ENCODE measurements at places on chromosomes 7 and 10. TPM values are rescaled to one million over a fixed set of nuclear protein-coding genes. Genes with fewer than 3 reads are reported as not detected.

DNA sequence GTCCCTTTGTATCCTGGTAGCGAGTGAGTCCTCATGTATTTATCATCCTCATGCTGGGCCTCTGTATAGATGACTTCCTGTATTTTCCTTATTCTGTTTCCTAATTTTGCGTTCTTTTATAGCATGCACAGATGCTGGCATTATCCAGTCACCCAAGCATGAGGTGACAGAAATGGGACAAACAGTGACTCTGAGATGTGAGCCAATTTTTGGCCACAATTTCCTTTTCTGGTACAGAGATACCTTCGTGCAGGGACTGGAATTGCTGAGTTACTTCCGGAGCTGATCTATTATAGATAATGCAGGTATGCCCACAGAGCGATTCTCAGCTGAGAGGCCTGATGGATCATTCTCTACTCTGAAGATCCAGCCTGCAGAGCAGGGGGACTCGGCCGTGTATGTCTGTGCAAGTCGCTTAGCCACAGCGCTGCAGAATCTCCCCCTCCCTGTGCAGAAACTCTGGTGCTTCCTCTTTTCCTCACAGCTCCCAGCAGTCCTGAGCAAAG is 183.1 kb upstream of the PRSS58 start:
- no peak for DNase-seq

GRCh38 chr7:20393021-20393610 is 62.4 kb downstream of the ITGB8 start:
- DNase-seq, result no peak

GRCh38 chr7:142036384-142036783 is 40.7 kb downstream of the MGAM start:
- no peak for DNase-seq

- DNase-seq, result no peak
These were observed 39.3 kb upstream of the NRF1 start for GRCh38 chr7:129572205-129572604.

DNA sequence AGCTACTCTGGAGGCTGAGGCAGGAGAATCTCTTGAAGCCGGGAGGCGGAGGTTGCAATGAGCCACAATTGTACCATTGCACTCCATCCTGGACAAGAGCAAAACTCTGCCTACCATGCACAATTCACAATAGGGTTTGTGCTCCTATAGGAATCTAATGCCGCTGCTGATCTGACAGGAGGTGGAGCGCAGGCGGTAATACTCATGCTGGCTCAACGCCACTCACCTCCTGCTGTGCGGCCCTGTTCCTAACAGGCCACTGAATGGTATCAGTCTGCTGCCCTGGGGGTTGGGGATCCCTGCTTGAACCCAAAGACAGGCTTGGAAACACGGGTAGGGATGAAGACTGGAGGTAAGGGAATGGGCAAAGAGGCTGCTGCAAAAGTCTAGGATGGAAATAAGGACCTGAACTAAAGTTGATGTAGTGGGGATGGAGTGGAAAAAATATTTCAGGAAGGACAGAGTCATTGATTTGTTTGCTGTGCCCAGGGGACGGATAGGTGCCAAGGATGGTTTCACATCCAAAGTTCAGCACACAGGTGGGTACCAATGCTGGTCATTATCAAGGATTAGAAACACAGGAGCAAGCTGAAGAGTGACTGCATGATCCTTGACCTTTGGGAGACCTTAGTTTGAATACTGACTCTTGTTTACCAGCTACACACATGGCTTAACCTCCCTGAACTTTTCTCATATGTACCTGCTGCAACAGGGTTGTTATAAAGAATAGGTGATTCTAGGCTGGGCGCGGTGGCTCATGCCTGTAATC is 2.2 kb downstream of the MRPS17 start:
- DNase-seq, result no peak

DNA sequence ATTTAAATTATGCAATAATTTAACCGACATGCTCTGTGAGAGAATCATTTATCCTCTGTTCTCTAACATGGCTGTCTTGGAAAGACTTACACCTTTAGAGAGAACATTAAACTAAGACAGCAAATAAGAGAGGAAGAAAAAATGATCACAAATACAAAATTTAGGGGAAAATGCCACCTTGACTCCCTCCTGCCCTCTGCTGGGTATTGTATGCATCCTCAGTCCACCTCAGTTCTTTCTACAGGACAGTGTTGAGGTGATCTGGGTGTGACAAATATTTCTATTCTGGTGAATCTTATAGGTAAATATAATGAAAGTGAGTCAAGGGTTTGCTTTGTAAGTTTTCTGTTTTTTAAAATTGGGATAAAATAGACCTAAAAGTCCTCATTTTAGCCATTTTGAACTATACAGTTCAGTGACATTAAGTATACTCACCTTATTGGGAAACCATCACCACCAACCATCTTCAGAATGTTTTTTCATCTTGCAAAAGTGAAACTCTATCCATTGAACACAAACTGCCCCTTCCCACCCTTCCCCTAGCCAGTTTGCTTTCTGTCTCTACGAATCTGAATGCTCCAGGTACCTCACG is 61.5 kb upstream of the ELMO1 start:
- DNase-seq, result no peak

DNA sequence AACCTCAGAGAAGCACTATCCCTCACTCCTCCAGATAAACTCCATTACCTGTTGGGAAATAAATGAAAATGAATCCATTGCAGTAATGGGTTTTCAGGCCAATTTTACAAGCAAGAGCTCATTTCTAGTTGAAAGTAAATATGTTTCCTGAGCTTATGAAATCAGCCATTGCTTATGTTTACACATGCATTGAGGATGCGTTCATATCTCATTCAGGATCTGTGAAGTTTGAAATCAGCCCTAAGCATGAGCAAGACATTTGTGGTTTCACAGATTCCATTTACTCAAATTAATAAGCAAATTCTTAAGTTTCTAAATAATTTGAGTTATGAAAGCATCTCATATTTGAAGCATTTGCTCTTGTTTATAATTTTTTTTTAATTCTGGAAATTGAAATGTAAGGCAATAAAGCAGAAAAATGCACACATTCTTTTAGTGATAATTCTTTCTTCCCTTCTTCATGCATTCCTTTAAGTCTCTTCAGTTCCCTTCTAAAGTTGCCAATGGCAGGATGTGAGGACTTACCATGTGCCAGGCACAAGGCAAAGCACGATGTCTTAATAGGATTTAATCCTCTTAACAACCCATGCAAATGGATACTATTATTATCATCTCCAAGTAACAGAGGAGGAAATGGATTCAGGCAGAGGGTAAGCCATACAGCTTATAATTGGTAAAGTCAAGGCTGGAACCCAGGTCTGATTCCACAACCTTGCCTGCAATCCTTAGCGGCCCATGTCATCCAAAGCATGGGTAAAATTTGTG is 35.0 kb upstream of the CTTNBP2 start:
- no peak for DNase-seq

GRCh38 chr7:136803028-136803427 is 65.4 kb upstream of the CHRM2 start:
- DNase-seq, result no peak

DNA sequence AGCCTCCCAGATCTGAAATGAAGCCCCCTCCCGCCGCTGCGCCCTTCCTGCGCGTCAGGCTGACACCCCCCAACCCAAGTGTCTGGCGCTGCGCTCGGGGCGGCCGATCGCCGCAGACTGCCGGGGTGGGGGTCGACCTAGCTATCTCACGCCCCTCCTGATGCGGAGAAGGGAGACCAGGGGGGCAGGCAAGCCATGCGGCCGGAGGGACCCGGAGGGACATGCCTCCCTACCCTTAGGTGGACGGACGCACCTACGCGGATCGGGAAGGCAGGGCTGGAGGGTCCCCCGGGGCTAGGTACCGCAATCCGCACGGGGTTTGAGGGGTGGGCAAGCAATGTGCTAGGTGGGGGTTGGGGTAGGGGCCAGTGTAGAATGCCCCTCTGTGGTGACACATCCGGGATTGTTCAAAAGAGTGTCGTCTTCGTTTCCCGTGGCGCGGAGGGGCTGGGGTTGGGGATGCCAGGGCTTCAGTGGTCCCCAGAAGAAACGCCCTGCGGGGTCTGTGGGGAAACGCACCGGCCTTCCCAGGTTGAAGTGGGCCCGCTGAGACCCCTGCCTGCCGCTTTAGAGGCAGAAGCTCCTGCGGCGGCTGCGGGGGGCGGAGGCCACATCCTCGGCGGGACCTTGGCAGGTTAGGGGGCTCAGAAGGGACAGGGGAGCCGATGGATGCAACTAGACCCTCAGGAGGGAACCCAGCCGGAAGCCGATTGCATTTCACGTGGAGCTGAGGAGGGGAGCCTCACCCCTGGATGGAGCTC is 913 bp downstream of the ADCYAP1R1 start:
- no peak for DNase-seq

- no peak for DNase-seq
These were observed 150.0 kb downstream of the SKAP2 start for GRCh38 chr7:26714438-26714837.

- peak; percentile 5 for DNase-seq
These were observed 15.9 kb upstream of the GPNMB start for GRCh38 chr7:23230641-23231101.

DNA sequence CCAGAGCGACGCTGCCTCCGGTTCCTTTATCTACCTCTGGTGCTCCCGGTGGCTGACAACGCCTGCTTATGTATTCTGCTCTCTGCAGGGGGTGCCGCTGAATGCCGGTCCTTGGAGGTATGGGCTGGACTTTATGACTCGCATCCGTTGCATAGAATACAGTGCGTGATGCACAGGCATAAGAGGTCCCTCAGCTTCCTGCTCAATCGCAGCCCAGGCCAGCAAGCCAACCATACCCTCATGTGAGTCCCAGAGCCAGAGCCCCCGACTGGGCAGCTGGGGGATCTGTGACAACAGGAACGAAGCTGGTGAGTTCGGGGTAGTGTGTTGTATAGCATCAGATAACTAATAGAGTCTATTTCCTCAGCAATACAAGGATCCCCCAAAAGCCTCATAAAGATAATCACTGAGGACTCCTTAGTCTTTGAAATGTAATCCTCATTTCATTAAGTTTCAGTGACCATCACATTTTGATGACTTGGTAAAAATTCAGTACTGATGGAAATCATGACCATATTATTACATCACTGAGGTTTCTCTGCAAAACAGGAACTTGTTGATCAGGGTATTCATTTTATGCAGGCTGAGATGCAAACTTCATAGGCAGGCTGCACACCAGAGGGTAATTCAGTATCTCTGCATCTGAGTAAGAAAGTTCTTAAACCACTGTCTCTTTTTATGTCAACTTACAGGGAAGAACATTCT is 607.8 kb downstream of the PTPRN2 start:
- DNase-seq, result peak; percentile 41

DNA sequence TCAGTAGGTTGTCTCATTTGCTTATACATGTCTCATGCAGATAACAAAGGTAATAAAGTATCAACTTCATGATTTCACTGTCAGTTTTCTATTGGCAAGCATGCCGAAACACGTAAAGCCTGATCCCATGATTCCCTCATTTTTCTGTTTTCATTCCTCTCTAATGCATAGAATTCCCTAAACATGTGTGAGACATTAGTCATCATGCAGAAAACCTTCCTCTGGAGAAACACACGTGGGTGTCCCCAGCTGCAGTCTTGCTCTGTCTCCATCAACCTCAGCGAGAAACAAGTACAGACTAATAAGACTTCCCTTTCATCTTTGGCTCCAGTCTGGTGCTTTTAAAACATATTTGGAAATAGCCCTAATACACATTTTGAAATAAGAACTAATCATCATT is 432.7 kb upstream of the VSTM2A start:
- DNase-seq, result no peak

- no peak for DNase-seq
These were observed 141.7 kb upstream of the SEMA3A start for GRCh38 chr7:84336303-84336702.

DNA sequence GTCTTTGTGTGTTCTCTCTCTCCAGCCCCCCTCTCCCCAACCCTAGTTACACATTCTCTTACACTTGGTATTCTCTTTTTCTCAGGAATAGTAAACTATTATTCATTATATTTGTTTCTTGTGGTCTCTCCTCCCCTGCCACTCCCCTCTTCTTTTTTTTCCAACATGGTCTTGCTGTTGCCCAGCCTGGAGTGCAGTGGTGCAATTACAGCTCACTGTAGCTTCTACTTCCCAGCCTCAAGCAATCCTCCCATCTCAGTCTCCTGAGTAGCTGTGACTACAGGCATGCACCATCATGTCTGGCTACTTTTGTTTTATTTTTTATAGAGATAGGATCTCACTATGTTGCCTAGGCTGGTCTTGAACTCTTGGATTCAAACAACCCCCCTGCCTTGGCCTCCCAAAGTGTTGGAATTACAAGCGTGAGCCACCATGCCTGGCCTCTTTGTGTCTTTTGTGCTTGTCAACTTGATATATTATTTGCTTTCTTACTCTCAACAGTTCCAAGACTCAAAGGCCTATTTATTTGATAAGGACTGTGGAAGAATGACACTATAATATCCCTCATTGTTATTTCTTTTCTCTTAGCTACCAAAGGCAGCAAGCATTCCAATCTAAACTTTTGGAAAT is 66.9 kb downstream of the MLLT10 start:
- DNase-seq, result no peak

DNA sequence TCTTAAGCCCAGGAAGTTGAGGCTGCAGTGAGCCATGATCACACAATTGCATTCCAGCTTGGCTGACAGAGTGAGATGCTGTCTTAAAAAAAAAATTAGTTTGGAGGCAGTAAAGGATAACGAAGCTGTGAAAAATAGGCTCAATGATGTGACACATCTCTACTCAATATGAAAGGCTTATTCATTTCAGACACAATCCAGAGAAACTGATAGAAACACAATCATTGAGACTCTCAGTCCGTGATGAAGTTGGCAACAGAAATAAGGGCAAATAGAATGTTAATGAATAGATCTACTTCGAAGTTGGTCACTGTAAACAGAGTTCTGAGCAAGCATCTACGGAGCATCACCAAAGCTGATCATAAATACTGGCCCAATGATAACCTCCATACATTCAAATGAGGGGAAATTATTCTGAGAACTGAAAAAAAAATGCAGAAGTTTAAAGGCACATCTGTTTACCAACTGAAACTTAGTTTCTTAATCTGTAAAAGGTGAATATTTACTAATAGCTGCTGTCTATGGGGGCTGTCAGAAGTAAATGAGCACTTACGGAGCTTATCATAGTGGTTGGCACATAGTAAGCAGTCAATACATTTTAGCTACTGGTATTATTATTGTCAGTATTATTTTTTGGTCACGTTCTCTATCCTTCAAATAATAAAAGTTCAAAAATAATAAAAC is 70.4 kb downstream of the AKR1B1 start:
- DNase-seq, result no peak

- DNase-seq, result no peak
These were observed 364.7 kb upstream of the NFE2L3 start for GRCh38 chr7:25787336-25787735.

- DNase-seq, result no peak
These were observed 111.2 kb downstream of the RNLS start for GRCh38 chr10:88471899-88472298.

- no peak for DNase-seq
These were observed 32.9 kb upstream of the CCDC71L start for GRCh38 chr7:106693677-106694353.

The HOXA13 gene
- not detected for total RNA-seq

The TDRD1 gene
- total RNA-seq, result not detected

The DNAH11 gene
- 0.63 TPM for total RNA-seq

The CALML3 gene
- not detected for total RNA-seq

The AGAP9 gene
- 12.8 TPM for total RNA-seq

The PIK3AP1 gene
- total RNA-seq, result 1.3 TPM

The SLC39A12 gene
- not detected for total RNA-seq
